Activated naive CD8-positive, alpha-beta T cell treated with anti-CD3 and anti-CD28 coated beads, Interleukin-2, amount 50 U/mL, for 24 hours (primary cell): ENCODE measurements at places on chromosomes 11 and 22.

DNA sequence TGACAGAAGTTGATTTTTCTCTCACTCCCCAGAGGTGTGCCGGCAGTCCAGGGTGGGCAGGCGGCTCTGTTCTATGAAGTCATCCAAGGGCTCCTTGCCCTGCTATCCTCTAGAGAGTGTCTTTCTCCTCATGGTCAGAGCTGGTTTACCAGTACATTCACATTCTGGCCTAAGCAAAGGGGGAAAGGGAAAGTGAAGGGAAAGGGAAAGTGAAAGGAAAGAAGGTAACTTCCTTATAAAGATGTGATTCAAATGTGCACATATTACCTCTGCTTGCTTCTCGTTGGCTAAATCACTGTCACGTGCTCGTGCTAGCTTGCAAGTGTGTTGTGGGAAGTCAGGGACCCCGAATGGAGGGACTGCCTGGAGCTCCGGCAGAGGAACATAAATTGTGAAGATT lies 2.9 kb upstream of the HTATIP2 start:
- H3K27ac ChIP-seq: peak overlapping the region; percentile 78
- H3K4me3 ChIP-seq: peak overlapping the region; percentile 68
- H3K36me3 ChIP-seq: peaks cover 1% of the 10 kb centered on the region
- H3K27me3 ChIP-seq: no peaks in the 10 kb centered on the region

- H3K27me3 ChIP-seq: no peaks in the 10 kb centered on the region
- no peak overlapping the region for H3K4me3 ChIP-seq
- peaks cover 2% of the 10 kb centered on the region for H3K36me3 ChIP-seq
- no peaks in the 10 kb centered on the region for H3K4me1 ChIP-seq
- no peak overlapping the region for H3K27ac ChIP-seq
- DNase-seq: no peak
Measured at GRCh38 chr22:33382436-33382835, 324.3 kb upstream of the SYN3 start.

GRCh38 chr11:118213201-118213600 lies 11.6 kb downstream of the JAML start:
- no peaks in the 10 kb centered on the region for H3K27me3 ChIP-seq
- H3K4me3 ChIP-seq: peak overlapping the region; percentile 92
- DNase-seq: no peak
- no peak overlapping the region for H3K27ac ChIP-seq

GRCh38 chr11:36532941-36533601 lies 23.0 kb upstream of the TRAF6 start:
- no peak overlapping the region for H3K27ac ChIP-seq
- no peaks in the 10 kb centered on the region for H3K4me1 ChIP-seq
- H3K27me3 ChIP-seq: no peaks in the 10 kb centered on the region
- no peak overlapping the region for H3K4me3 ChIP-seq
- H3K36me3 ChIP-seq: no peaks in the 10 kb centered on the region

DNA sequence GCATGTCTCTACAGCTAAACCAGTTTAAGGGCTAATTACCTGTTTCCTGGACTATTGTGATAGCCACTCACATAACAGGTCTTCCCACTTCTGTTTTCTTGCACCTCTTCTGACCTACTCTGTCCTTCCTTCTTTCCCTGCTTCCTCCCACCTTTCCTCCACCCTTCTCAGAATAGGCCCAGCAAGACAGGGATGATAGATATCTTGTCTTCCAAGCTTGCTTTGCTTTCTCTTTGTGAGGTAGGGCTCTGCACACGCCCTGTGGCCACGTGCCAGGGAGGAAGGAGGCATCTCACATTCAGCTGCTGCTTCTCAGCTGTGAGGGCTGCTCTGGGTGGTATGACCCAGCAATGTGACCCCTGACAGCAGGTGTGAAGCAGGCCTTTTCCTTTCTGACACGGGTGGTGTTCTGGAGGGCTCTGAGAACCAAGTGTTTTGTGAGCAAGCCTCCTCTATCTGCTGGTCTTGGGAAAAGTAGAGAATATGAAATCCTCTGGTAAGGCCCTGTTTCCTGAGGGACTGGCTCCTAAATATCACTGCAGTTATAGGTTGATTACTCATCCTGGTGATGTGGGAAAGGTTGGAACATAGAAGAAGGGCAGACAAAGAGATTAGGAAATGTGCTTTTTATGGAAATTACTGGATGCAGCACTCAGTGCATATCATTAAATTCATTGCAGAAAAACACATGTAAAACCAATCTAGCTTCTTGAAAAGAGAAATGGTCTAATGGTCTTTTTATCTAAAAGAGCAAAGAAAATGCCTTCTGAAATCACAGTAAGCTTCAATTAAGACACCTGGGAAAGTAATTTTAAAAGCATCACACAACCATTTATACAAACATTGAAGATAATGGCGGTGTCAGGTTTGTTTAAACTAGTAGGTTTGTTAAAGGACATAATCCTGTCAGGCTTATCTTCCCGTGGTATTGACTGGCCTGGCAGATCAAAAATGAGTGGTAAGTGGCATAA lies 8.5 kb downstream of the AMOTL1 start:
- H3K4me3 ChIP-seq: no peak overlapping the region
- DNase-seq: no peak
- H3K4me1 ChIP-seq: peaks cover 9% of the 10 kb centered on the region
- H3K27me3 ChIP-seq: peaks cover 24% of the 10 kb centered on the region

GRCh38 chr22:24805790-24806662 lies at the start of gene SGSM1:
Gene SGSM1, plus strand, starts transcription at chr22:24806211. Its CDS starts 115 bp downstream, at chr22:24806326.
- H3K4me3 ChIP-seq: peak within 1 kb of the TSS; percentile 63
- H3K4me1 ChIP-seq: peaks cover 26% of the 10 kb centered on the region
- DNase-seq: peak; percentile 83
- H3K36me3 ChIP-seq: no peaks in the 10 kb centered on the region

GRCh38 chr11:122162095-122162494 lies 46.1 kb upstream of the BLID start:
- H3K36me3 ChIP-seq: no peaks in the 10 kb centered on the region
- no peaks in the 10 kb centered on the region for H3K27me3 ChIP-seq
- peaks cover 3% of the 10 kb centered on the region for H3K4me1 ChIP-seq
- no peak overlapping the region for H3K4me3 ChIP-seq
- H3K27ac ChIP-seq: no peak overlapping the region

DNA sequence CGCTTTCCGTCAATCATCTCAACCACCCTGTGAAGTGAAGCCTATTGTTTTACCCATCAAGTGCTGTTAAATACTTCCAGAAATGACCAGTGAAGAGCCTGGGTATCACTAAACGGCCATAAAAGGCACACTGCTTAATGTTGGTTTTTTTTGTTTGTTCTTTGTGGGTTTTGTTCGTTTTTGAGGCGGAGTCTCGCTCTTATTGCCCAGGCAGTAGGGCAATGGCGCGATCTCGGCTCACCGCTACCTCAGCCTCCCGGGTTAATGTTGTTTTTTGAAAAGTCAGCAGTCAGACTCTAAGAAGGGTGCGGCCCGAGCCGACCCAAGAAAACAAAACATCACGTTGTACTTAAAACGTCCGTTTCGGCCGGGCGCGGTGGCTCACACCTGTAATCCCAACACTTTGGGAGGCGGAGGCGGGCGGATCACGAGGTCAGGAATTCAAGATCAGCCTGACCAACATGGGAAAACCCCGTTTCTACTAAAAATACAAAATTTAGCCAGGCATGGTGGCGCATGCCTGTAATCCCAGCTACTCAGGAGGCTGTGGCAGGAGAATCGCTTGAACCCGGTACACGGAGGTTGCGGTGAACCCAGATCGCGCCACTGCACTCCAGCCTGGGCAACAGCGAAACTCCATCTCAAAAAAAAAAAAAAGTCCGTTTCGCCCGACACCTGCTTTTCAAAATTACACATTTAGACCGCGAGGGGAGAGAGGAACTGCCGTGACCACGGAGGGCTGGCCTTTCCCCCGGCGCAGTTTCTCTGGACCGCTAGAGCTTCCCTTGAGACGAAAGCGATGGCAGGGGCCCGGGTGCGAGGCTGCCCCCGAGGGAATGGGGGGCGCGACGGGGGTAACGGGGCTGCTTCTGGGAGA lies 714 bp downstream of the CD59 start:
- peak overlapping the region; percentile 84 for H3K4me3 ChIP-seq
- peaks cover 17% of the 10 kb centered on the region for H3K27me3 ChIP-seq
- DNase-seq: peak; percentile 50
- peaks cover 8% of the 10 kb centered on the region for H3K36me3 ChIP-seq
- peaks cover 43% of the 10 kb centered on the region for H3K4me1 ChIP-seq

DNA sequence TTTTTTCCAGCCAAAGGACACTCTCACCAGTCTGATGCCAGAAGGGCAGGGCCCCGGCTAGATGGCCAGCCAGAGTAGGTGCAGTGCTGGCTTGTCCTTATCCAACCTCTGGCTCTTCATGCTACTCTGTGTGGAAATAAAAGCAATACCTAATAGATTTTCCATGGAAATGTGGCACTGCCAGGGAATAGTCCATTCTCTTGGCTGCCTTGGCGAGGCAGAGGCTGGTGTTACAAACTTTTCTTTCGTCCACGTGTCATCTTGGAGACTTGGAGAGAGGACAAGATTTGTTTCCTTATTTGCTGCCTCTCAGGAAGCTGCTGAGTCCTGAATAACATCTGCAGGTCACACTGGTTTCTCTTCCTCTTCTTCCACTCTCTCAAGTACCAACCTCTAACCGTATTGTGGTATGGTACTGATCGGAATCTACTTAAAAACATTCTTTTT lies 17.2 kb upstream of the C1QTNF4 start:
- H3K4me3 ChIP-seq: no peak overlapping the region
- H3K36me3 ChIP-seq: no peaks in the 10 kb centered on the region
- no peaks in the 10 kb centered on the region for H3K27me3 ChIP-seq

DNA sequence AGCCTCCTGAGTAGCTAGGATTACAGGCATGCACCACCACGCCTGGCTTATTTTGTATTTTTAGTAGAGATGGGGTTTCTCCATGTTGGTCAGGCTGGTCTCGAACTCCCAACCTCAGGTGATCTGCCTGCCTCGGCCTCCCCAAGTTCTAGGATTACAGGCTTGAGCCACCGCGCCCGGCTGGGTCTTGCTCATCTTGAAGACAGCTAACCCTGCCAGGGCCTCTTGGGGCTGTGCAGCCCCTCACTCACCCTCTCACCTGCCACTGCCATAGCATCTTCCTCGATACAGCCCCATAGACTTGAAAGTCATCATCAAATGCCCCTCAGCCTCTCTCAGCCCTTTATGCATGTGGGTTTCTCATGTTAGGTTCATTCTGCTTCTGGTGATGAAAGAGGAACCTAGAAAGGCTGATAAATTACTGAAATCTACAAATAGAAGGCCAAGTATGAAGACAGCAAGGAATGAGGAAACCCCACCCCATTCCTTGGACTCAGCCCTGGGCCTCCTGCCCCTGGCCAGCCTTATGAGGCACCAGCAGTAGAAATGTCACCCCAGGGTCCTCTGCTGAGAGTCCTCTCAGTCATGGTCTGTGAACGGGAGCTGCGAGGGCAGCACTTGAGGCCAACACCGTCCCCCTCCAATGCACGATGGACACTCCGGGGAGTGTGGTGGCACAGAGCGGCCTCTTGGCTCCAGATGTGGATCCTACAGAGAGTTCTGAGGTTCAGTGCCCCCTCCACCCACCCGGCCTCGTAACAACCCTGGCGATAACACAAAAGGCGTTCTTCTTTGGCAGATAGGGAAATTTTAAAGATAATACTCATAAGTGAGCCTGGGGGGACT lies 24.8 kb downstream of the SCGB1A1 start:
- H3K4me3 ChIP-seq: peak overlapping the region; percentile 71
- H3K27me3 ChIP-seq: peaks cover 29% of the 10 kb centered on the region
- H3K36me3 ChIP-seq: no peaks in the 10 kb centered on the region

DNA sequence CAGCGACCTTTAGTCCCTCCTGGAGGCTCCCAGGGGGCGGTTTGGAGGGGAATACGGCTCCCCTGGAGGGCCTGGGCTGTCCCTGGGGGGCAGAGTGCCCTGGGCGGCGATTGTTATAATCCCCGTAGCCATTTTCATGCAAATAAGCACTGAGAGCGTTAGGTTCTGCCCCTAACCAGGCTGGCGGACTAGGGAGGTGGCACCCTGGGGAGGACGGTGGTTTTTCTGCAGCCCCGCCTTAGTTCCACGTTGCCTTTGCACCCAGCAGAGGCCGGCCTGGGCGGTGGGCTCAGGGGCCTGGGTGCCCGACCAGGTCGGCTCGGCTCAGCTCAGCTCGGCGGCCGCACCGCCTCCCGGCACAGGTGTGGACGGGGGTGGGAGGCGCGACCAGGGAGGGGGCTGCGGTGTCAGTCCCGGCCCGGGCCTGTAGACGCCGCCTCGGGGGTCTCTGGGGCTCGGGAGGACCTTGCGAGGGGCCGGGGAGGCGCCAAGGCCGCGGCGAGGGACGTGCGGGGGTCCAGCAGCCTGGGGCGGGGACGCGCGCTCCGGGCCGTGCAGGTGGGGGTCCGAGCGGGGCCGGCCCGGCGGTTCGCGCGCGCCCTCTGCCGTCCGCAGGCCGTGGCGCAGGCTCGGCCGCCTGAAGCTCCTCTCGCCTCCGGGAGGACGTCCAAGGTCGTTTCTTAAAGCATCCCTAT lies 2.3 kb upstream of the DUSP8 start:
- peak; percentile 66 for DNase-seq
- H3K4me3 ChIP-seq: no peak overlapping the region
- H3K27me3 ChIP-seq: peaks cover 18% of the 10 kb centered on the region
- peaks cover 14% of the 10 kb centered on the region for H3K4me1 ChIP-seq
- no peaks in the 10 kb centered on the region for H3K36me3 ChIP-seq

GRCh38 chr11:118071416-118072030 lies 5.4 kb upstream of the TMPRSS4 start:
- H3K36me3 ChIP-seq: no peaks in the 10 kb centered on the region
- H3K27ac ChIP-seq: no peak overlapping the region
- H3K27me3 ChIP-seq: peaks cover 5% of the 10 kb centered on the region
- H3K4me1 ChIP-seq: peaks cover 24% of the 10 kb centered on the region
- no peak overlapping the region for H3K4me3 ChIP-seq

GRCh38 chr11:33376331-33377310 lies 119.4 kb downstream of the HIPK3 start:
- H3K27me3 ChIP-seq: peaks cover 48% of the 10 kb centered on the region
- H3K4me1 ChIP-seq: no peaks in the 10 kb centered on the region
- H3K27ac ChIP-seq: no peak overlapping the region
- no peaks in the 10 kb centered on the region for H3K36me3 ChIP-seq

GRCh38 chr22:39467390-39467895 lies 10.6 kb downstream of the MGAT3 start:
- no peaks in the 10 kb centered on the region for H3K27me3 ChIP-seq
- no peak for DNase-seq
- H3K36me3 ChIP-seq: no peaks in the 10 kb centered on the region
- no peak overlapping the region for H3K4me3 ChIP-seq
- peaks cover 13% of the 10 kb centered on the region for H3K4me1 ChIP-seq

- no peak overlapping the region for H3K27ac ChIP-seq
- no peak overlapping the region for H3K4me3 ChIP-seq
- no peaks in the 10 kb centered on the region for H3K27me3 ChIP-seq
- H3K4me1 ChIP-seq: no peaks in the 10 kb centered on the region
Measured at GRCh38 chr22:43239193-43239780, 52.4 kb upstream of the TTLL12 start.
